ENCODE measurements at places on chromosomes 13 and 19.

DNA sequence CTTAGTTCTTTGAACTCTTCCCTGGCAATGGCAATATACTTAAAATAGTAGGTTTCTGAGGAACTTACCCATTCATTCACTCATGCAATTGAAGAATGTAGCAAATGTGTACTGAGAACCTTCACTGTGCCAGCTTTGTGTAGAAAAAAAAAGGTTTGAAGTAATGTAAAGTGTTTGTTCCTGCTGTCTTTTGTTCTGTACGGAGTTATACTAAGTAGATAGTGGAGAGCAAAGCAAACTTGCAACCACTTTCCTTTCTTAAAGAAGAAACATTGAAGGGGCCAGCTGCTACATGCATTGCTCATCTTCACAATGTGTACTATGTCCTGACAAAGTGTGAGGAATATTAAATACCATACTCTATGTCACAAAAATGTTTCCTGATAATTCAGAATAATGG lies 68.9 kb upstream of the FREM2 start:
- no peak for DNase-seq

DNA sequence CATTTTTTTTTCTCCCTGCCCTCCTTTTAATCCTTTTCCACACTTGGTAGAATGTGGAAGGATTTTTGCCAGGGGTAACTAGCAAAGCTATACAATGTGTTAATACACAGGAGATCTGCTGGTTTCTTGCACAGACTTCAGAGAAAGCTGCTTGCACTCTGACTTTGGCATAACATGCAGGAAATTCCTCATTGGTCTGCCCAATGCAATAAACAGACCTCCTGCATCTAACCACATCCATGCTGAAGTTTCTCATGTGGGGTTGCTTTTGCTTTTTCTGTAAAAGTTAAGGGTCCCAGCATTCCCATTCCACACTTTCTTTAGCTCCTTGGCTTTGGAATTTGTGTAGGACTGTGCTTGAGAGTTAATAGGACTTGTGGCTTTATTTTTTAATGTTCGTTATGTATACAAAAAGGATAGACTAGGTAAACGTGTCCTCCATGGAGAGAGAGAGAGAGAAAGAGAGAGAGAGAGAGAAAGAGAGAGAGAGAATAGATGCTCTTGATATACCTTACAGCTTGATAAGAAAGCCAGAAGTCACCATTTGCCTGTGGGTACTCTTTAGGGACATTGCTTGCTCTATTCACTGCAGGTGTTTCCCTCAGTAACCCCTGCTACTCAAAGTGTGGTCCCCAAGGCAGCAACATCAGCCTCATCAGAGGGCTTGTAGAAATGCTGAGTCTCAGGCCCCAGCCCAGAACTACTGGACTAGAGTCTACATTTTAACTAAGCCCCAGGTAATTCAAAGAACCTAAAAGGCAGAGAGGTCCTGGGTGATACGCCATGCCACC lies 170.5 kb downstream of the SHISA2 start:
- DNase-seq: no peak

GRCh38 chr19:18666784-18667183 lies 16.7 kb upstream of the CRTC1 start:
- no peak for DNase-seq

DNA sequence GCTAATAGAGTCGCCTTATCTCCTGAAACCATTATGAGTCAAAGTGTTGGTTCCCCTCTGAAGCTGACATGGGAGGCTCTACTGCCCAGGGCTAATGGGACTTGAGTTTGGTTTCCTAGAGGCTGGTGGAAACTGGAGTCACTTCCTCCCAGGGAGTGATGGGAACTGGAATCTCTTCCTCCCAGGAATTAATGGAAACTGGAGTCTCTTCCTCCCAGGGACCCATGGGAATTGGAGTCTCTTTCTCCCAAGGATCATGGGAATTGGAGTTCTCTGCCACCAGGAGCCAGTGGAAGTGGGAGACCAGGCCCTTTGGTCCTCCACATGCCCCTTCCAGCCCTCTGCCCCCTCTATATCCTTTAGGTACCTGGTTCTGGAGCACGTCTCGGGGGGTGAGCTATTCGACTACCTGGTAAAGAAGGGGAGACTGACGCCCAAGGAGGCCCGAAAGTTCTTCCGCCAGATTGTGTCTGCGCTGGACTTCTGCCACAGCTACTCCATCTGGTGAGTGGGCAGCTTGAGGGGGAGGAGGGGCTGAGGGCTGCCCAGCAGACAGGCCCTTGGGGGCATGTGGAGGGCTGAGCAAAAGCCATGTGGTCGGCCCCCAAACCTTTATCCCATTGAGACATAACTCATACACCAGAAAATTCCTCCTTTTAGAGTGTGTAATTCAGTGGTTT lies 5.5 kb downstream of the BRSK1 start:
- DNase-seq: no peak

Measured in T-helper 2 cell treated with Interferon-gamma antibody and Interleukin-4, amounts not matched to agents 5 μg/mL and 100 μg/mL, for 36 hours (primary cell).